Posterior cingulate gyrus (tissue), 11 donors: ENCODE measurements at places on chromosomes 7 and 10.

DNA sequence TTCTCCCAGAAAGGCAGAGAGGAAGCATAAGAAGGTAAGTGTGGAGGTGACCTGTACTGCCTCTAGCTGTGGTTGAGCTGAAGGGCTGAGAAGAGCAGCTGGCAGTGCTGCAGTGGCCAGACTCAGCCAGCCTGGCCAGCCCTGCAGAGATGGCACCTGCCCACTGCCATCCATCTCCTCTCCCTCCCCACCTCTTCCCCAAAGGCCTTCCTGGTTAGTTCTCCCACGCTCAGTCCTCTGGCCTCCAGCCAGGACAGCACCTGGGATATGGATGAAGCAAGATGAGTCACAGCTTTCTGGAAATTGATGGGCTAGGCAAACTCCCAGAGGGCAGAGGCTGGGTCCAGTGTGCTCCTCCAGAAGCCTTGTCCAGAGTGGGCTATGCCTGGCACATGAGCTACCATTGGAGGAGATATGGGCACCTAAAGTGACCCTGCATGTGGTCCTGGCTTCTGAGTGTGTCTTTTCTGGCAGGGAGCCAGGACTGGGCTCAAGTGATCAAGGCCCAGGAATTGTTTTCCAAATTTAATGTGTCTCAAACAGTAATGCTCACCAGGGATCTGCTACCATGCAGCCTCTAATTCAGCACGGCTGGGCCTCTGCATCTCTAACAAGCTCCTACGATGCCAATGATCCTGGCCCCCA lies 81.0 kb upstream of the CACUL1 start:
- peak; percentile 17 for DNase-seq

- no peak for DNase-seq
These were observed 852 bp upstream of the PRKAR1B start for GRCh38 chr7:727806-728460.

- DNase-seq, result no peak
These were observed 9.6 kb downstream of the ELN start for GRCh38 chr7:74037609-74038008.

- no peak for DNase-seq
These were observed 62.9 kb downstream of the PTTG1IP2 start for GRCh38 chr7:90532231-90532929.

DNA sequence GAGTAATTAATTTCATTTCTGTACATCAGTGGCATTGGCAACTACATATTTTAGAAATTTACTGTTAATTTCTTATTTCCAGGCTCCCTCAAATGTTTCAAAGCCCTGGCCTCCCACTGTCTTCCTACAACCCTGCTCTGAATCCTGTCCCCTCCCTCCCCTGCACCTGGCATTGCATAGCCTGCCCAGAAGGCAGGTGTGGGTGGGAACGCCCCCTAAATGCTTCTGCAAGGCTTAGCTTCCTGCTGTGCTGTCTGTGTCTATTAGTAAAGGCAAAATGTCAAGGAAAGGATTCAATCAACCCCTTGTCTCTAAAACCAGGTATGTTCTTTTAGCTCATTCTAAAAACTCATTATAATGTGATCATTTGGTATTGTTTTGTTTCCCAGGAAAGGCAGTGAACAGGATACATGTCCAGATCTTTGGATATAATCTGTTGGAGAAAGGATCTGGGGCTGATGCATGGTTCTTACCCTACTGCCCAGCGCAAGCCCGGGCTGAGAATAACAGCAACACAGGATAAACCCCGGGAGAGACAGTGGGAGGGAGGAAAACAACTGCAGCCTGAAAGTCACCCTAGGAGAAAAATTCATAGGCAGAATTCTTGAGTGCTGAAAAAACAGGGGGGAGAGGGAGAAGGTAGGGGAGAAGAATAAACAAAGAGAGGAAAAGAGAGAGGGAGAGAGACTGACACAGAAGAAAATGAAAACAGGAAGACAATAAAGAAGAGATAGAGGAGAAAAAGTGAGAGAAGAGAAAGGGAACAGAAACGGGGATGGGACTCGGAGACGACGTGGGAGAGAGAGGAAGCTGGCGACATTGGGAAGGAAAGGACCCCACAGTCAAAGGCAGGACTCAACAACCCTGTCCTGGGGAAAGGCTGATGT lies 589 bp downstream of the ZNF488 start:
- no peak for DNase-seq

GRCh38 chr7:50552139-50552538 lies 13.1 kb downstream of the DDC start:
- no peak for DNase-seq

DNA sequence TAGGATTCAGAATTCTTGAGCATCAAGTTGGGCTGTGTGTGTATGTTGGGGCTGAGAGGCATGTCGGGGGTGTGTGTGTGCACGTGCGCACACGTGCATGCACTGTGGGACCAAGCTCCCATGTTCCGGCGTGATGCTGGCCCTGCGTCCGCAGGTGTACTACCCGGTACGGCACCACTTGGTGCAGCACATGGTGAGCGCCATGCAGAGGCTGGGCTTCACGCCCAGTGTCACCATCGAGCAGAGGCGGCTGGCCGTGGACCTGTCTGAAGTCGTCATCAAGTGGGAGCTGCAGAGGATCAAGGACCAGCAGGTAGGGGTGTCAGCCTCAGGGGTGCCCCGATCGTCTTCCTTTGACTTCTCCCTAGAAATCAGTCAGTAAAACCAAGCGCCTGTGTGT lies 77.7 kb downstream of the TRRAP start:
- DNase-seq, result no peak

GRCh38 chr7:126700807-126701604 lies 551.7 kb downstream of the GRM8 start:
- DNase-seq, result no peak

DNA sequence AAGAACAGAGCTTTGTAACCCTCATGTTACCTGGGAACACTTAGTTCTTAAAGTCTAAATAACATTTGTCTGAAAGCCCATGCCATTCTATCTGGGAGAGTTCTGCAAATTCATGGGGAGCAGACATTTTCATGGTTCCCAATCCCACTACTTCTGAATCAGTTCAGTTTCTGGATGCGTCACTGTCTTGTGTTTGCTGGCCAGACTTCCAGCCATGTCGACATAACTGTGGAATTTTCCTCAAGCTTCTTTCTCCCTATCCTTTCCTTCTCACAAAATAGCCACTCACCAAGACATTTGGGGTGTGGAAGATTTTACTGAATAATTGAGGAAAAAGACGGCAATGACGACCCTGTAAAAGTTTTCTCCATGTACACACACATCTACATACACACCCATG lies 272.5 kb downstream of the NEBL start:
- no peak for DNase-seq
